CD4-positive, alpha-beta T cell treated with Interleukin-1 beta for 1 hour (primary cell): ENCODE measurements at places on chromosomes 12 and 14.

DNA sequence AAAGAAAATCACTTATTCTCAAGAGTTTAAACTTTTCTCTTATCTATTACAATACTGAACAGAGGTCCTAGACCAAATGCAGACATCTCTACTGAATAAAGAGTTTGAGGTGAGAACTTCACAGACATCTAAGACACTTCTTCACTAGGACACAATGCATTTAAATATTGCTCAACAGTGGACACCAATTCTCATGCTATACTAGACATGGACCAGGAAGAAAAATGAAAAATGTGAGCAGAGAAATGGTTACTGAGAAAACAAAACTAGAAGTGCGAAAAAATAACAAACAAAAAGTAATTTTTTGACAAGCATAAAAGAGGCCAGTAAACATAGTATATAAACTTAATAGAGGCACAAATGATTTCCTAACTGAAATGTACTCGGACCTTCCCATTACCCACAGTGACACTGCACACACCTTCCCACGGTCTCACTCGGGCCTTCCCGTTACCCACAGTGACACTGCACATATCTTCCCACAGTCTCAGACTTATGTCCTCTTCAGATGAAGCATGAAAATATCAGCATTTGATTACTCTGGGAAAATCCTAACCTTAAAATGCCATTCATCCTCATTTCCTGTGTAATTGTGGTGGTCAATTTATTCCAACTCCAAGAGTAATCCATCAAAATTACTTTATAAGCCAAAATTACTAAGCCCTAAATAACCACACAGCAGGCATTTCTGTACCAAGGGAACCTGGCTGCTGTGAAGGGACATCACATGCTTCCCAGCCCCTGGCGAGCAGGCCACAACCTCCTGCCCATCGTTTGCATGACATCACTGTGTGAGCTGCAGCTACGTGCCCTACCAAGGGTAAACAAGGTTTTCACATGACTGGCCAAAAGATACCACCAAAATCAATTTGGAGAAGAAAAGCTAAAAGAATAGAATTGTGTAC, 6.4 kb downstream of the SLC15A4 start:
- peak; percentile 57 for DNase-seq

GRCh38 chr14:39768589-39768988, 336.4 kb upstream of the FBXO33 start:
- DNase-seq: no peak

- DNase-seq: no peak
These were observed 5.9 kb downstream of the RIMBP2 start for GRCh38 chr12:130709971-130710732.

DNA sequence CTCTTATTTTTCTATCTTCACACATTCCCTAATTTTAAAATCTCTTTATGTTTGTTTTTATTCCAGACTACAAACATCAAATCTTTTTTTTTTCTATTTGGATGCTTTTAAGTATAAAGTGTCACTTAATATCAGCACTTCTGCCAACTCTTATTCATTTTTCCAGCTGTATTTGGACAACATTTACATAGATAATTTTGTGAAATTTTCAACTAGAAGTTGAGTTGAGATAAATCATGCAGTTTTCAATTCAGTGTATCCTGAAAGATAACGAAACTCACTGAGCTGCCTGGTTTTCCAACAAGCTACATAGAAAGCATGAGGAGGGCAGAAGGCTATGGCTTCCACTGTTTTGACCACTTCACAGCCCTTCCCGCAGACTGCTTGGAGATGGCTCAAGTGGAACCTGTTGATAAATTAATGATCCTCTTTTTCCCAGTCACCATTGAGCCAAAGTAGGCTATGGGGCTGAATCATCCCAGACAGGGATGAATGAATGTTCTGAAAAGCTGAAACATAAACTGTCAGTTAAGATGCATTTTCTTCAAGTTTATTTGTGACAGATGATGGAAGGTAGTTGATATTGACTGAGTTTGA, 213.9 kb downstream of the RAD51B start:
- DNase-seq: no peak
